ENCODE measurements at places on chromosomes 3 and 15.
A peak's percentile ranks its signal among the peaks of the same experiment; 100 is the strongest.

DNA sequence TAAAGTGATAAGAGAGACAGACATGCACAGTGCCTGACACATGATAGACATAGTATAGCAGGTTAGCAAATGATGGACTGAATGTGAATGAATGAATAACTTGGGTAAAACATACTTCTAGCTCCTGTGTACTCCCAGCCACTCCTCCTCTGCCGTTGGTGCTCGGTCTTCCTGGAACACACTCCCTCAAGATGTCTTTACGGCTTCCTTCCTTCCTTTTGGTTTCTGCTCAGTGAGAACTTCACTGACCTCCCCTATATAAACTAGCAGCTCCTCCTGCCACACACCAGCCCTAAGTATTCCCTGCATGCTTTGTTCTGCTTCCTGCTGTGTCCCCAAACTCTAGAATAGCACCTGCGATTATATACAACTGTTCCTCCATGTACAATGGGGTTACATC lies 50.2 kb downstream of the RAD54L2 start:
- DNase-seq = no peak

GRCh38 chr3:141049681-141050080 lies 1.5 kb upstream of the SPSB4 start:
- no peak for DNase-seq

- no peak for DNase-seq
Measured at GRCh38 chr3:63951492-63952247, 39.5 kb upstream of the SCAANT1 start.

GRCh38 chr3:186413615-186414415 lies 51.8 kb upstream of the DGKG start:
- DNase-seq = no peak

- no peak for DNase-seq
Measured at GRCh38 chr3:8436661-8437287, 64.8 kb upstream of the LMCD1 start.

DNA sequence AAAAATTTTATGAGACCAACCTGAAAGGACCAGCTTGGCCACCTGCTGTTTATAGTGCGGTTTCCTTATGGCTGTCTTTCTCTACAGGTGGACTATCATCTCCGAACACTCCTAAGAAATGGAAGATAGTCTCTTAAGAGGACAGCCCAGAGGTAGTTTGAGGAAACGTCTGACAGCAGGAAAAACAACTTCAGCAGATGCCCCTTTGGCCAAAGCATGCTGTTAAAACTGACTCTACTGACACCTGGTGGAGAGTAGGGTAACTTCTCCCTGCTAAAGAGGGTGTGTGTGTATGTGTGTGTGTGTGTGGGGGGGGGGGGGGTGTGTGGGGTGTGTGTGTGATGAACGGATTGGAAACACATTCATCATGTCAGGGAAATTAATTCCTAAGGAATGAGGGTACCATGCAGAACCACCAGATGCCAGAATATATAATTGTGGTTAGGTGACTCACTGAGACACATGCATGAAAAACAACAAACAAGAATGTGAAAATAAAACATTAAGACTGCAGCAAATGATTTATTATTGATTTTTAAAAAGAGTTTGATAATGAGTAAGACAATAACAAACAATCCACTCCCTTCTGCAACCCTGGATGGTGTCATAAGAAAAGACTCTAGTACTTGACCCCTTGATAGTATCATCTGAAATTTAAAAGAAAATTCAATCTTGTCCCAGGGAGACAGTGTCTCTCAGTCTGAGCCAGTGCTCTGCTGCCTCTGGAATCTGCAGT lies 256.5 kb downstream of the THRB start:
- DNase-seq = no peak

DNA sequence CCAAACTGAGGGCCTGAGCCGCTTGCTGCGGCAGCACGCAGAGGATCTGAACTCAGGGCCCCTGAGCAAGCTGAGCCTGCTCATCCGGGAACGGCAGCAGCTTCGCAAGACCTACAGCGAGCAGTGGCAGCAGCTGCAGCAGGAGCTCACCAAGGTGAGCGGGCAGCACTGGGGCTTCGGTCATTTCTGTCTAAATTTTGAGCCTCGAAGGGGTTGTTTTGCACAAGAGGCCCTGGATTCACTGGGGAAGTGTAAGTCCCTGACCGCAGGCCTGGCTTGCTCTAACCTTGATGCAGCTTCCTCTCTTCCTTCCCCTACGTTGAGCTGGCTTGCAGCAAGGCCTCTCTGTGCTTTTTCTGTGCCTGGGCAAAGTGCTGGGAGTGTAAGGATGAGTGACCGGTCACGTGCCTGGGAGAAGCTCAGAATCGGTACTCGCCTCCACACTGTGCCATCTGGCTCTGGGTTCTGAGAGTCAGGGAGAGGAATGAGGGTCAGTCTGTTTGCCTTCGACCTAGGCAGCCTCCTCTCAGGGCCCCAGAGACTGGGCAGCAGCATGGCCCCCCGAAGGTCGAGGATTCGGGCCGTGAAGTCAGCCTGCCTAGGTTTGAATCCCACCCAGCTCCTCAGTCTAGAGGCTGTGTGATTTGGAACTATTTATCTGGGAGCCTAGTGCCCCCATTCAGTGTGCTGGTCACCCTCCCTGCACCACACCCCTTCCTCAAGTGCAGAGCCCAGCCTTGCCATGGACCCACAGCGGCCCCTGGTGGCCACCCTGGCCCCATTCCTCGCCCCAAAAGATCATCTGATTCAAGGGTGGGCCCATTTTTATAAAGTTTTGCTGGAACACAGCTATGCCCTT lies 1.4 kb downstream of the FES start:
- DNase-seq = peak; percentile 62

DNA sequence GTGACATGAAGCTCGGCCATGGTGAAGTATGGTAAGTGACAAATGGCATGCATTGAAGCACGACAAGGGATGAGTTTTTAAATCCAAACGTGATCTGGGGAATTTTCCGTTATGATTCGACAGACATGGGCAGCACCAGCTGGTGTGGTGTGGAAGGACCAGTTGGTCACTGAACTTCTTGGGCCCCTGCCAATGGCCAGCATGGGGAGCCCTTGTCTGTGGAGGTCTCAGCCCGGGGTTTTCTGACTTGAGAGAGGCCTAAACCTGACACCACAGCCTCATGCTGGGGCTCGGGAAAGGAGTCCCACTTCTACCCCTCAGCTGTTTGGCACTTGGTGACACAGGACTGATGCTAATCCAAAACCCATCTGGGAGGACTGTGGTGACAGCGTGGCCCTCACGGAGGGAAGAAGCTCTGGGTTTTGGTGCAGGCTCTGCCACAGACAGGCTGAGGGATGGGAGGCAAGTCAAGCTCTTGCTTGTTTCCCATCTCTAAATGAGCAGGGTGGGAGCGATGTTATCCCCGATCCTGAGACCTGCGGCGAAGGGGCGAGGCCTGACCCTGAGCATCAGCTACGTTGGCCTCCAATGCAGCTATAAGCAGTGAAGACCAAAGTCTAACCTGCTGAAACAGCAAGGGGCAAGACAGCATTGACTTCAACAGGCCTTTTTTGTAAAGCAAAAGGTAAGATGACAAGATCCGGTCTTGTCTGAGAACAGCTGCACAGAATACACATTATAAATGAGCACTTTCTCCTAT lies 69.5 kb downstream of the ATP1B3 start:
- DNase-seq = no peak

DNA sequence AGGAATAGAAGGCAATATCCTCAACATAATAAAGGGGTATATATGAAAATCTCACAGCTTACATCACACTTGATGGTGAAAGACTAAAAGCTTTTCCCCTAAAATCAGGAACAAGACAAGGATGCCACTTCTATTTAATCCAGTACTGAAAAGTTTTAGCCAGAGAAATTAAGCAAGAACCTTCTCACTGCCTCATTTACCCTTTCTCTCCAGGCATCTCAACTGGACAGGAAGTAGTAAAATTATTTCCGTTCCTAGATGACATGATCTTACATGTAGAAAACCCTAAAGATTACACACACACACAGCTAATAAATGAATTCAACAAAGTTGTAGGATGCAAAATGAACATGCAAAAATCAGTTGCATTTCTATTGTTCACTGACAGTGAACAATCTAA lies 11.2 kb downstream of the SCAP start:
- no peak for DNase-seq

DNA sequence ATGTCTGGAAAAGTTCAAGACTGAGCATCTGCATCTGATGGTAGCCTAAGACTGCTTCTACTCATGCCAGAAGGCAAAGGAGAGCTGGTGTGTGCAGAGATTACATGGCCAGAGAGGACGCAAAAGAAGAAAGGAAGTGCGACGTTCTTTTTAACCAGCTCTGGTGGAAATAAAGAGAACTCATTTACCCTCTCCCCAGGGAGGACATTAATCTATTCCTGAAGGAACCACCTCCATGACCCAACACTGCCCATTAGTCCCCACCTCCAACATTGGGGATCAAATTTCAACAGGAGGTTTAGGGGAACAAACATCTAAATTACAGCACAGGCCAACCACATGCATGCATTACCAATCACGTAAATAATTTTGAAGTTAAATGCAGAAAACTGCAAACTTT lies 1.5 kb upstream of the NCK1 start:
- no peak for DNase-seq

DNA sequence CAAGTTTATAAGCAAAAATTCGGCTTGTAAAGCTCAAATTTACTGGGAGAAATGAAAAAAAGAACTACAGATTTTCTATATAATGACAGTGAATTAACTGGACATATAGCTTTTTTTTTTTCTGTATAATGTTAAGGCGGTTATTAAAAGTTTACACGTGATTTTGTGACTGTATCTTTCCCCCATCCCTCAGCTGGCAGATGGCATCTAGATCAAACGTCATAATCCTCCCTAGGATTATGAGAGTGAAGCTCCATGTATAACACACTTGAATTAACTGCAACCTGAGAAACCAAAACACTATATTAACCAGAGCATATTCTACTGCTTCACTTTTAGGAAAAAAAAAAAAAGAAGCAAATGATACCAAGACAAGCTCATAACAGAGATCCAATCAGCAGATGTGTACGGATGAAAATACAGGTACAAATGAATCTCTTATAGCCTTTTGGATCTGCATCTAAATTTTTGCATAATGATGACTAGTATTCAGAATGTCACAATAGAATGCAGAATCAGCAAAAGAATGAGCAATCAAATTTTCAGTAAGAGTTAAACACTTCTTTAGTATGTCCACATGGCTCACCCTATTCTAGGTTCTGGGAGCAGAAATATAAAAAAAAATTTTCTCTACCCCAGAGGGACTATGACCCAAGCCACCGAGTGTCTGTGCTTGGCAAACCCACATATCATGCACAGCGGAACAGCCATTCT lies 12.4 kb downstream of the MOBP start:
- DNase-seq = no peak

Data from stimulated activated CD8-positive, alpha-beta memory T cell treated with anti-CD3 and anti-CD28 coated beads, Interleukin-7, amount 100 ng/mL, for 48 hours (primary cell).